Transverse colon (tissue), 4 donors: ENCODE measurements at places on chromosomes 6 and 20. TPM values are rescaled to one million over a fixed set of nuclear protein-coding genes. Genes with fewer than 3 reads are reported as not detected.

DNA sequence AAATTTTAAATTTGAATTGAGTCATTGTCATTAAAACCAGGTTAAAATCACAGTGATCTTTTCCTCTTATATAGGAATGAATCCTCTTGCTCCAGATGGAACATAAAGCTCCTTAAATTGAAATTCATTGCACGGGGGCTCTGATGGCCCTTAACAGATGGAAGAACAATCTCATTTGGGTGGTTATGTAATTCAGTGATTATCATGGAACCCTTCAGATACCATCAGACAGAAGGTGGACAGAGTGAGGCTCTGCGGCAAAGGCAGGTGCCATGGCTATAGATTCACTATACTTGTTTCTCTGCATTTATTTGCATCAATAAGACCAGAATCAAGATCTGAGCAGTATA lies 17.8 kb upstream of the RNF182 start:
- no peak for DNase-seq

GRCh38 chr6:42017021-42017643 lies 33.2 kb upstream of the TAF8 start:
- no peak for DNase-seq

DNA sequence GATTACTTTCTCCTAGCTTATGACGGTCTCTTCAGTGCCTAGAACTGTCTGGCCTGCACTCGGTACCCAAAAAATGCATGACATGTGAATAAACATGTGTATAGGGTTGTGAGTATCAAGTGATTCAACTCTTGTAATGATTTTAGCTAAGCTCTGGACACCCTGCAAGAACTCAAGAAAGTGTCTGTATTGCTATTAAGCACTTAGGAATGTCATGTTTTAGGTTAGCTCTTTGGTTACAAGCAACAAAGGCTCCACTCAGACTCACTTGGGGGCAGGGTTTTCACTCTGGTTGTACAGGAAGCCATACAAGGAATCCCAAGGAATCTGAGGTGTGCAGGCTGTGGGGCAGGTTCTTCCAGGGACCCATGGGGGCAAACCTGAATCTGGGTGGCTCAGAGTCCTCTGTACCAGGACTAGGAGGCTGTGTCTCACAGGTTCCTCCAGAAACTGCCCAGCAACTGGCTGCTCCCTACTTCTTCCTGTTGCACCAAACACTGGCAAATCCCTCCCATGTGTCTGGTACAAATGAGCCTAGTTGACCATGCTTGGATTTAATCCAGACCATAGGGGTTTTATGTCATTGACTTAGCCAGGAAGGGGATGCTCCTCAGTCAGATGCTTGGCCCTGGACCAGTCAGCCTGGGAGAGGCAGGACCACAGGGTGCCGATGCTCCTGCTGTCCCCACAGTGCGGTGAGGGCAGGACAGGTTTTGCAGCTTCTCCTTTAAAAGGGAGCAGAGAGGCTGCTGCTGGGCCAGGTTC lies 77.9 kb upstream of the CDH4 start:
- DNase-seq: no peak

GRCh38 chr6:134637847-134638437 lies 312.0 kb downstream of the ALDH8A1 start:
- no peak for DNase-seq

LHFPL5 gene
- not detected for total RNA-seq
